ENCODE measurements at places on chromosomes 2 and 18. TPM values are rescaled to one million over a fixed set of nuclear protein-coding genes. Genes with fewer than 3 reads are reported as not detected.

SPC25 gene
- polyA plus RNA-seq: 5.7 TPM

KCNK3 gene
- 1.3 TPM for polyA plus RNA-seq

LYPD1 gene
- polyA plus RNA-seq: 5.0 TPM

SMPD4 gene
- polyA plus RNA-seq: 36.7 TPM

EVA1A gene
- polyA plus RNA-seq: 9.8 TPM

CARF gene
- polyA plus RNA-seq: 7.2 TPM

GPN1 gene
- polyA plus RNA-seq: 35.0 TPM

AQP4 gene
- polyA plus RNA-seq: 0.61 TPM

SRD5A2 gene
- not detected for polyA plus RNA-seq

GALNT5 gene
- polyA plus RNA-seq: 2.2 TPM

C18orf32 gene
- polyA plus RNA-seq: 13.0 TPM

SNTG2 gene
- polyA plus RNA-seq: 0.29 TPM

SCN3A gene
- 0.94 TPM for polyA plus RNA-seq

USP34 gene
- polyA plus RNA-seq: 63.1 TPM

COL3A1 gene
- 7,232 TPM for polyA plus RNA-seq

L3MBTL4 gene
- polyA plus RNA-seq: 2.3 TPM

AKAIN1 gene
- polyA plus RNA-seq: not detected

MATN3 gene
- polyA plus RNA-seq: 1.1 TPM

PRSS56 gene
- 1.7 TPM for polyA plus RNA-seq

CYP1B1 gene
- polyA plus RNA-seq: 3.4 TPM

TTLL4 gene
- polyA plus RNA-seq: 23.0 TPM

HOXD1 gene
- polyA plus RNA-seq: 2.8 TPM

CDH7 gene
- polyA plus RNA-seq: 0.84 TPM

ANKRD30BL gene
- 0.07 TPM for polyA plus RNA-seq

COL4A3 gene
- polyA plus RNA-seq: 0.30 TPM

CNDP1 gene
- 0.20 TPM for polyA plus RNA-seq

CNGA3 gene
- 0.97 TPM for polyA plus RNA-seq

NT5DC4 gene
- polyA plus RNA-seq: 0.18 TPM
